Anterior cingulate cortex (tissue), 58 donors: ENCODE measurements at places on chromosomes 11 and 22.

DNA sequence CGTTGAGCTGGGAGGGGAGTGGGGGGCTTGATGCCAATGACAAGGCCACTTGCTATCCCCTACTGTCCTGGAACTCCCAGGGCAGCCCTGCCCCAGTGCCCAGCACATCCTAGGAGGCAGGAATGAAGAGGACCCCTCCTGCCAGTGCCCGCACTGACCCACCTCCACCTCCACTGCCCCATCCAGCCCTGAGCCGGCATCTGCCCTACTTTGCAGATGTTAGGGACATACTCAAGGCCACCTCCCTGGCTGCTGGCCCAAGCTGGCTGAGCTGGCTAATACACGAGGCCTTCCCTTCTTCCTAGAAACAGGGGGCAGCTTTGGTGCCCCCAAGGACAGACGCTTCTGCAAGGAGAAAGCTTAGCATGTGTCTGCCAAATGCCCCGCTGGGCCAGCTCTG is 10.8 kb downstream of the DHCR7 start:
- DNase-seq, result no peak

DNA sequence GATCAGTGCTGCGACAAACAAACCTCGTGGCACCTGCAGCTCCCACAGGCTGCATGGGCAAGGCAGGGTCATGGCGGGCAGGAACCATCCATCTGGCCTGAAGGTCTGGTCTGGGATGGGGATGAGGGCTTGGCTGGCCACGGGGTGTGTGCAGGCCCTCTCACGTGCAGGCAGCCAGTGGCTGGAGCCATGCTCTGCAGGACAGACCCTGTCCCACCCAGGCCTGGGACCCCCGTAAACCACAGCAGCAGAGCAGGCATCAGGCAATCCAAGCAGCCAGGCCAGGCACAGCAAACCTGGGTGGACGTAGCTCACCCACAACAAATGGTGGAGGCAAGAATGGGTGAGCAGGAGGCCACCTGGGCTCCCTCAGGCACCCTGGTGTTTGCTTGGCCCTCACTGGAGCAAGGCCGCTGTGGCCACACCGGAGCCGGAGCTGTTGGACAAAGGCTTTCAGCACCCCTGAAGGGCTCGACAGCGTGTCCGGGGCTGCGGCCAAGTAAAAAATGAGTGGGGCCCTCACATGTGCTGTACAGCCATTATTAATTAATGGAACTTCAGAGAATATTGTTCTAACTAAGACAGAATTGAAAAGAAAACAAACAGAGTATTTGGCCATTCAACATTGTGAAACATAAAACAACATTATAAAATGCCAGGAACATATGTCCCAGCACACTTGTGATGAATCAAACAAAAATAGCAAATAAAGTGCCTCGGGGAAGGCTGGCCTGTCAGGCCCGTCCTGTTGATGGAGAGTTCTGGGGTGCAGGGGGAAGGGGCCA is 24.0 kb upstream of the GNB1L start:
- DNase-seq, result no peak

GRCh38 chr11:65806979-65807378 is 20.1 kb downstream of the OVOL1 start:
- no peak for DNase-seq

DNA sequence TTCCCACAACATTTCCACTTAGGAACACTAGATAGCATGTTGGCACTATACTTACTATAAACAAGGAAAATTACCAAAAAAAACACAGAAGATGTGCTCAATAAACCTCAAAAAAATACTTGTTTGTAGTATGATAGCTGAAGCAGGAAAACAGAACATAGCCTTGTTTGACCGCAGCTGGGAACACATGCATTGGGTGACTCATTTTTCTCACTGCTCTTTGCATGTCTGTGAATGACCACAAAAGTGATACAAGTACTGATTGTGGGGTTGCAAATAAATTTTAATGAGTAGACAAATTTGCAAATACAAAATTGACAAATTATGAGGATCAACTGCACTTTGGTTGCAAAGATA is 22.8 kb upstream of the GUCY1A2 start:
- no peak for DNase-seq

- DNase-seq, result no peak
Measured at GRCh38 chr11:44834846-44835245, 108.1 kb downstream of the TSPAN18 start.
